ENCODE measurements at places on chromosomes 16 and 17. TPM values are rescaled to one million over a fixed set of nuclear protein-coding genes. Genes with fewer than 3 reads are reported as not detected.
A peak's percentile ranks its signal among the peaks of the same experiment; 100 is the strongest.

DNA sequence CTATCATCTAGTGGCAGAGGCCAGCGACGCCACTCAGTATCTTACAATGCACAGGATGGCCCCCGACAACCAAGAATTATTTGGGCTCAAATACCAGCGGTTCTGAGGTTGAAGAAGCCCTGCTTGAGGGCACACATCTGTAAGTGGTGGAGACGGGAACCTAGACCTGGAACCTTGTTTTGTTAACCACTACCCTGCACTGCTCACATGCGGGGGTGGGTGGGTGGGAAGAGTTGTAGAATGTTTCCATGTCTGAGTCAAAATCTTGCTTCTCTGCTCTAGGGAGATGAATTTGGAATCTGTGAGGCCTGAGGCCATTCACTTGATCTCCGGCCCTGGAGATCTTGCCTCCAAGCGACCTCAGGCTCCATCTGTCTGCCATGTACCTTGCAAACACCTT is 44.1 kb downstream of the ABCC1 start:
- DNase-seq, result no peak

DNA sequence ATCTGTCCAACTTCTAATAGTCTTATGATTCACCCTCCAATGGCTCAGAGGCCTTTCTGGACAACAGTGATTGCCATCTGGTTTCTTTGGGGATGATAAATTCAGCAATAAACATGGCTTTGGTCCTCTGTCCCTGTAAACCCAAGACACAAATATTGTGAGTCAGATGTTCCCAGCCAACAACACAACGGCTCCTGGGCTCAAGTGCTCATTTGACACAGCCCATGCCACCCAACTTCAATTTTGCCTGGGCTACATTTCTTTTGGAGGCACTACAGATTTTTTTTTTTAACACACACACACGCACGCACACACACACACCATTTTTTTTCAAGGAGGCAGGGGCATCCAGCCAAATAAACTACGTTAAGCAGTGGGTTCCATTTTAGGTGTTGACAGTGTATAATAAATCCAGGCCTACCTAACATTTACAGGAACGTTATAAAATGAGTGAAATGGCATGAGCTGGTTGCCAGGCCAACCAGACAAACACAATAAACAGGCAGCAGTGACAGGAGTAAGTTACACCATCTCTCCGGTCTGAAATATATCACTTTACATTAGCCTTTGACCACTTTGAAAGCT is 939.9 kb upstream of the SOX9 start:
- DNase-seq, result no peak

TP53TG3B gene
- total RNA-seq, result not detected

DNA sequence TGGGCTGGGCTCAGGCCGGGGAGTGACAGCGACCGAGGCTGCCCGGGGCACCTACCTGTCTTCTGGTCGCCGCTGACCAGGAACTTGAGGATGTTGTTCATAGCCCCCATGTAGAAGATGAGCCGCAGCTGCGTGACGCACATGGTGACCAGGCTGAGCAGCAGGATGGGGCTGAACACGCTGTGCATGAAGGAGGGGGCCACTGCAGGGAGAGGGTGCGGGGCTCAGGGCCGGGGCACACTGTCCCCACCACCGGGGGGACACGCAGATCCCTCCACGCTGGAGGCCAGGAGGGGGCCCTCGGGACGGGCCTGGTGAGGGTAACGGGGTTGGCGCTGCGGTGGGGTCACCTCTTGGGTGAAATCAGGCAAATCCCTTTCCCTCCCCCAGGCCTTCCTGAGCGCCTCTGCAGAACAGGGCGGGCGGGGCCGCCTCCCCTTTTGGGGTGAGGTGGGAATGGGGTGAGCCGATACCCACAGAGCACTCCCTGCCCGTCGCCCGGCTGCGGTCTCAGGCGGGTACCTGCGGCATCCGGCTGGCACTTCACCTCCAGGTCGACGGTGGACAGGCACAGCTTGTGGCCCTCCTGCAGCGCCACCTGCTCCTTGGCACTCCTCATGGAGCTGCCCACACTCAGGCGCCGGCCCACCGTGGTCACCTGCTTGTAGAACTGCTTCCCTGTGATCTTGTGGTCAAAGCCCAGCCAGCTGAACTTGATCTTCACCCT is 28.3 kb upstream of the PITPNA start:
- no peak for DNase-seq

CAVIN1 gene
- 342 TPM for total RNA-seq

DNA sequence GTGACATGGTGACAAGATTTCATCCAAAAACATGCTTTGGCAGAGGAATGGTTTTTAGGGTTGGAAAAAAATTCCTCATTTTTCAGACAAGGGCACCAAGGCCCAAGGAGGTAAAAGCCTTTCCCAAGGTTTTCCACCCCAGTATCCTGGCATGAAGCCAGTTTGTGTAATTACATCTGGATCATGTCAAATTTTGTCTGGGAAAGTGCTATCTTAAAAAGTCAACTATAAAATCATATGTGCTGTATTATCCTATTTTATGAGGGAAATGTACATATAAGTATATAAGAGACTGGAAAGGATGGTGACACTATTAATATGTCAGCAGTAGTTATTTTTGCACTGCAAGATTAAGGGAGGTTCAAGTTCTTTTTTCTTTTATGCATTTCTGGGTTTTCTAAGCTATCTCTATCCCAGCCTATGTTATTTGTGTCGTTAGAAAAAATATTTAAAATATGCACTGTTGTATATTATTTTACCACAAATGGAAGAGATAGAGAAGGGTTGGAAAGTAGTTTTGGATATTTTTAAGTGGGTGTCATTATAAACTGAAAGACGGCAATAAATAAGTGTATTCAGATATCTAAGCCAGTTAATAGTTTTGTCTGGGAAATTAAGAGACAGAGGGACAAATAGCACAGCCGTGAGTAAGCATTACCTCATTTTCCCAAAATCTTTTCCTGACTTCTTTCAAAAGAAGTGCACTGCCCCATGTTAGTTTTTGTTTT is 13.5 kb upstream of the FBXO47 start:
- DNase-seq, result no peak

HOXB4 gene
- total RNA-seq, result 1.2 TPM

- DNase-seq, result no peak
Observed at GRCh38 chr17:12485361-12485906, 180.3 kb upstream of the MYOCD start.

GRCh38 chr16:14292051-14292825 is 221.1 kb downstream of the MRTFB start:
- DNase-seq, result no peak

- DNase-seq, result no peak
Observed at GRCh38 chr17:70271200-70271599, 101.9 kb downstream of the KCNJ2 start.

DNA sequence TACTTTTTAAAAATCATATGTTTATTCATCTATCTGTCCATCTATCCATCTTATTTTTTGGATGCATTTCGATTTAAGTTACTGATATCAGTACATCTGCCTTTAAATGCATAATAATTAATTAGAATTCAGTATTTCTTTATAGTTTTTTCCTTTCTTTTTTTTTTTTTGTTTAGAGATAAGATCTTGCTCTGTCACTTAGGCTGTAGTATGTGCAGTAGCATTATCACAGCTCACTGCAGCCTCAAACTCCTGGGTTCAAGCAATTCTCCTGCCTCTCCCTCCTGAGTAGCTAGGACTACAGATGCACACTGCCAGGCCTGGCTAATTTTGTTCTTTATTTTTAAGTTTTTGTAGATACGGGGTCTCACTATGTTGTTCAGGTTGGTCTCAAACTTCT is 133.4 kb downstream of the SSH2 start:
- DNase-seq, result no peak

ADORA2B gene
- 5.4 TPM for total RNA-seq

CIBAR2 gene
- total RNA-seq, result not detected

IRF8 gene
- total RNA-seq, result 2.2 TPM

- DNase-seq, result no peak
Observed at GRCh38 chr16:15425861-15426260, 8.5 kb upstream of the BMERB1 start.

GRCh38 chr16:87864331-87864989 is 4.8 kb downstream of the SLC7A5 start:
- no peak for DNase-seq

GRCh38 chr17:81734405-81735263 is 22.6 kb downstream of the SLC25A10 start:
- DNase-seq, result no peak

GRCh38 chr17:54948380-54948779 is 20.1 kb downstream of the COX11 start:
- peak; percentile 15 for DNase-seq

- DNase-seq, result no peak
Observed at GRCh38 chr16:88338111-88338510, 44.6 kb upstream of the ZNF469 start.

DNA sequence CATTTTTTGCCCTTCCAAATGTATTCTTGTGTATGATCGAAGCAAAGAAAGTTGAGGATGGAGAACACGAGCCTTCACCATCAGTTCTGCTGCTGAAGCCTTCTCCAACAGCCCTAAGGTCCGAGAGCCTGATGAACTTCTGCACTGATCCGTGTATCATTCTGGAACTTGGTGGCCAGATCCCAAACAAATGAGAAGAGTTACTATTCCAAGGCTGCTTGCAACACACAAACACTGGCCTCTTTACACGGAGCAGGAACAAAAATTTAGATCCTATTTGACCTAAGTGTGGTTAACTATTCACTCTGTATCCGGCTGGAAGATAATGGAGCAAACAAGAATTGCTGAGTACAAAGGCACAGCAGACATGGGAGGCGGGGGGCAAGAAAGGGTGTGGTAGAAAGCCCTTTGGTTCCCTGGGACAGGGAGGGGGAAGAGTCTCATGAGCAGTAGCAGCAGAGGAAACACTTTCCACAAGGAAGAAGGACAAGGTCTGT is 282.9 kb downstream of the SOX9 start:
- no peak for DNase-seq

RUSF1 gene
- 23.6 TPM for total RNA-seq

GRCh38 chr17:69561462-69561861 is 147.0 kb downstream of the MAP2K6 start:
- no peak for DNase-seq

- DNase-seq, result no peak
Observed at GRCh38 chr17:74114881-74115470, 88.5 kb upstream of the RPL38 start.

ITGAD gene
- total RNA-seq, result not detected

- DNase-seq, result no peak
Observed at GRCh38 chr17:28871056-28871579, 16.3 kb downstream of the ERAL1 start.

- peak; percentile 20 for DNase-seq
Observed at GRCh38 chr17:58279016-58279711, 1.6 kb downstream of the MPO start.

CD300A gene
- not detected for total RNA-seq

- no peak for DNase-seq
Observed at GRCh38 chr17:73957564-73957963, 245.9 kb upstream of the RPL38 start.

DNA sequence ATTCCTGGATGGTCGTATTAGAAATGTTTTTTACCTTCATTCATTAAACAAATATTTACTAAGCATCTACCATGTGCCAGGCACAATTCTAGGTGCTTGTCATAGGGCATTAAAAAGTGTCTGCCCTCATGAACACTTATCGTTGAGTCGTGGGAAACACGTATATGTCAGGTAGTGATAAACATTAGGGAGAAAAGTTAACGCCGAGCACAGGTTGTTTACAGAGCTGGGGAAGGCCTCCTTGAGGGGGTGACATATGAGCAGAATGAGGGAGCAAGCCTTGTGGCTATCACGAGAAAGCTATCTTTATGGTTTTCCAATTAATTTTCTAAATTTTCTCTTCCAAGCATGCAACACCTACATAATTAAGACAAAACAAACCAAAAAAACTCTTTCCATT is 985 bp upstream of the ZNF213 start:
- DNase-seq, result no peak

GRCh38 chr16:4746215-4746614 is 11.9 kb downstream of the DNAAF8 start:
- no peak for DNase-seq

- DNase-seq, result no peak
Observed at GRCh38 chr17:15403276-15403939, 62.0 kb upstream of the TEKT3 start.

- no peak for DNase-seq
Observed at GRCh38 chr17:22507823-22508222, 815.5 kb downstream of the KCNJ18 start.

DNA sequence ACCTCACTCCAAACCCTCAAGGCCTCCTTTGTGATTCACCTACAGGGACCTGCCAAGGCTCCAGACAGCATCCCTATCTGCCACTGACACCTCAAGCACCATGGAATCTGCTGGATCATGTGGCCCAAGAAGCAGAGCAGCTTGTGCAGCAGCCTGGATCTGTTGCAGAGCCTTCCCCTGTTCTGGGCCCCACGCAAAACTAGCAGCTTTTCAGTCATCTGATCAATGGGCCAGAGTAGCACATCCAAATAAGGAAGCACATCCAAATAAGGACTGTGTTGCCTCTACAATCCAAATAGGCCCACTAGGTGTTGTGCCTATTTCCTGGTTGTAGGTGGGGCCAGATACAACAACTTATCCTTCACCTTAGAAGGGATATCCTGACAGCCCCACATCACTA is 97.1 kb upstream of the GNAO1 start:
- DNase-seq, result no peak

DNA sequence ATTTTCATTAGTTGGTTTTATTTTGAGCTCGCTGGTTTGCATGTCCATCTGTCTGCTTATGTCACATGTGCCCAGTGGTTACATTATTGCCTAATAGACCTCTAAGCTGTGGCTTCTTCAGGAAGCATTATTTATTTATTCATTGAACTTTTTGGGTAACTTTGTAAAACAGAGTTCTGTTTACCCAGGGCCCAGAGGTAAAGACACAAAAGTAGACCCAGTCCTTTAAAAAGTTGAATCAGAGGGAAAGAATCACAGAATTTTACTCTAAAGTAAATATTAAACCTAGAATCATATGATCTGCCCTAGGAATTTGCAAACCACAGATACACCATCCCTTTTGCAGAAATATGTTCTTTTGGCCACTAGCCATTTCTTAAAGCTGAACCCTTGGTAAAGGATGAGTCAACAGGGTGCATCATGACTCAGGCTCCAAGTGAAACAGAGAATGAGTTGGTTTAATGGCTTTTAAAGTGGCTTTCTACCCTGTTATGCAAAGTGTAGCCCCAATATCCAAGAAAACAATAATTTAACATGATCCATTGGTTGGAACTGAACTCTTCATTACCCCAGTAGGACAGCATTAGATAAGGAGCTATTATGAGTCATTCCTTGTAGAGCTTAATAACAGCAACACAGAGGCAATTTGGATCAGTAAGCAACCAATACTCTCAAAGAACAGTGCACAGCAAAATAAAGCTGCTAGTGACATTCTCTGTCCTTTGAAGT is 236.3 kb downstream of the KCNJ2 start:
- peak; percentile 15 for DNase-seq

- no peak for DNase-seq
Observed at GRCh38 chr16:21038197-21038596, 112.4 kb downstream of the DNAH3 start.

Data from lung microvascular endothelial cell (primary cell).